ENCODE measurements at places on chromosomes 2 and 18. TPM values are rescaled to one million over a fixed set of nuclear protein-coding genes. Genes with fewer than 3 reads are reported as not detected.
A peak's percentile ranks its signal among the peaks of the same experiment; 100 is the strongest.

DNA sequence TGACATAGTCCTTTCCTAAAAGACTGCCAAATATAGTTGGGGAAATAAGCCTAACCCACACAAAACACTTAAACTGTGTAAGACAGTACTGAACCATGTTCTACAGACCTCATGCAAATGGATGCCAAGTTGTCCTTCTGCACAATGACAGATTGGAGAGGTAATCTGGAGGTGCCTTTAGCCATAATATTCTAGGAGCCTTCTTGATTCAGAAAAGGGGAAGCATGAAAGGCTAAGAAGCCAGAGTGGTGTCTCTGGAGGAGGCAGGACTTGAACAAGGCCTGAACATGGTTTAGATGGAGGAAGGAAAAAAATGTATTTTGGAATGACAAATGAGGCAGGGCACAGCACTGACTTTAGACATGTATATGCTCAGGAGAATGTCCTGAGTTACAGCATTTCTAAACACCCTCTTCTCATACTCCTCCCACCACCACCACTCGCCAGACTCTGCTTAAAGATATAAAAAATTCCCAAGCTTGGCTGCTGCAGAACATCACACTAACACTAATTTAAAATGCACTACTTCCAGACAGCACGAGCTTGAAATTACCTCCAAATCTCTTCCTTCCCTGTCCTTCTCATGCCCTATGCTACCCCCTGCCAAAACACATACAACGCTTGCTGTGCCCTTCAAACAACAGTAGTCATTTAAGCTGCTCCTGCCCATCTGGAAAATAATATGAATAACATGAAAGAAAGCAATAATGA is 110.4 kb downstream of the ANKRD44 start:
- no peak overlapping the region for H3K27ac ChIP-seq
- H3K36me3 ChIP-seq = no peaks in the 10 kb centered on the region
- H3K27me3 ChIP-seq = no peaks in the 10 kb centered on the region
- no peak for DNase-seq
- peaks cover 11% of the 10 kb centered on the region for H3K4me1 ChIP-seq

DNA sequence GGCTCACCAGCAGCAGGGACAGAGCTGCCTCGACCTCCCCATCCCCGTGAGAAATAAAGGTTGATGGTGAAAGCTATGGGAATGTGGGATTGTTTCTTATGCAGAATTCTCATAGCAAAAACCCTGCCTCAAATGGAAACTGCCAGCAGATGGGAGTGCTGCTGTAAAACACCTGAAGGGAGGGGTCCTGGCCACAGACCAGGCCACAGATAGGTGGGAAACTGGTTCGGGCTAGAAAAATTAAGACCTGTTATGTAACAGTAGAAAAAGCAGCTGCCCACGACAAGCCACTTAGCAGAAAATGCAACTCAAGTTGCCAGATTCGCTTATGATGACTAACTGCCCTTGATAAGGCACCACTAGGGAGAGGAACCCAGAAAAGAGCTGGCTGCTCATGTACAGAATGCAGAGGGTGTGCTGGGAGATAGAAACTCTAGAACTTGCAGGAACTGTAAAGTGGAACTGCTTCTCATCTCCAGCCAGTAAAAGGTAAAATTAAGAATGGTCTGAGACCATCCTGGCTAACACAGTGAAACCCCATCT is 114.5 kb upstream of the SALL3 start:
- DNase-seq = no peak
- no peaks in the 10 kb centered on the region for H3K36me3 ChIP-seq
- no peak overlapping the region for H3K27ac ChIP-seq
- H3K4me3 ChIP-seq = no peak overlapping the region

DNA sequence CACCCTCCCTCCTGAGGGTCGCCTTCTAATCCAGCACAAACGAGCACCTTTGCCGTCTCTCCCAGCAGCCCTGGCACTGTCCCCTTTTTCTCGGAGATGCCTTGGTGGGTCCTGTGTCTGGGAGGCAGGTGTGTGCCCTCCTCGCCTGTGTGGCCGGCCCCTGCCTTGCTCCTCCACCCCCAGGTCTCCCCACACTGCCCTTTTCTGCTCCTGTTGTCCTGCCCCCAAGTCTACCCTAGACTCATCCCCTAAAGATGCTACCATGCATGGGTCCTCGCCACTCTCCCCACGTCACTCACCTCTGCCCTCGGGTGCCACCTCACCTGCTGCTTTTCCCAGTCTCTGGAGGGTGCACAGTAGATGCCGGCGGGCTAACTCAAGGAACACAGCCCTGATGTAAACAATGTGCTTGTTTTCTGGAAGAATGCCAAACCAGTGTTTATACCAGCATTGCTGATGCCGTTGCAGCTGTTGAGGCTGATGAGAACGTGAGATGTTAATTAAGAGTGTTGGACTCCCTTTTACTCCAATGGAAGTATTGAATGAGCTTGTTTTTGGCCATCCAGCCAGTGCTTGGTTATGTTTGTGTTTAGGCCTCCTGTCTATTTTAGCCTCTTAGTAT is 223.1 kb downstream of the AGAP1 start:
- no peaks in the 10 kb centered on the region for H3K36me3 ChIP-seq
- no peak for DNase-seq
- no peaks in the 10 kb centered on the region for H3K4me1 ChIP-seq
- H3K27ac ChIP-seq = no peak overlapping the region

- H3K36me3 ChIP-seq = no peaks in the 10 kb centered on the region
- no peak overlapping the region for H3K4me3 ChIP-seq
- no peak for DNase-seq
- H3K27ac ChIP-seq = no peak overlapping the region
- peaks cover 4% of the 10 kb centered on the region for H3K4me1 ChIP-seq
These were observed 191.5 kb upstream of the ATP5MC3 start for GRCh38 chr2:175372704-175373701.

- no peaks in the 10 kb centered on the region for H3K4me1 ChIP-seq
- peaks cover 4% of the 10 kb centered on the region for H3K27me3 ChIP-seq
- no peak overlapping the region for H3K27ac ChIP-seq
- H3K36me3 ChIP-seq = no peaks in the 10 kb centered on the region
These were observed 178.6 kb downstream of the ZBTB7C start for GRCh38 chr18:48230467-48231113.

DNA sequence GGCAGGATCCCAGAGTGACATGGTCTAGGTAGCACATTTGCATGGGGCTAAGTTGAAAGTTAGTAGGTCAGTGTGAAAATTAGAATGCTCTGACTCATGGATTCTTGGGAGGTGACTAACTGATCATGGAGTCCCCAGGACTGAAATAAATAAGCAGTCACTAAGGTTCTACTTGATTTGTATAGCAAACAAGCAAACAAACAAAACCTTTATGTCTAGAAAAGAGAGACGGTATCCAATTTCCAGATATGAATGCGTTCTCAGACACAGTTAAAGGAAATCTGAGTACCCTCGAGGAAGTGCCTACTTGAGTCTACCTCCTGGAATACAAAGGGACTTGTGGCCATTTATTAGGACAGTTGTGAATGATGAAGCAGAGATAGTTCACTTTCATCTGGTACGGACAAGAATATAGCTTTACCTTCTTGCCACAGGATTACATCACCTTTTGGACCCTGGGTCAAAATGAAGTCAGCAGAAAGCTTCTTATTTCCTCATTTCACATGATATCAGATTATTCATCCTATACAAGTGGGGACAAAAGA is 54.3 kb upstream of the AGPS start:
- no peaks in the 10 kb centered on the region for H3K27me3 ChIP-seq
- DNase-seq = no peak
- peaks cover 7% of the 10 kb centered on the region for H3K4me1 ChIP-seq
- H3K4me3 ChIP-seq = no peak overlapping the region
- H3K36me3 ChIP-seq = peaks cover 6% of the 10 kb centered on the region

GRCh38 chr2:205768341-205768740 is 86.0 kb downstream of the NRP2 start:
- H3K27ac ChIP-seq = no peak overlapping the region
- H3K4me1 ChIP-seq = no peaks in the 10 kb centered on the region
- H3K4me3 ChIP-seq = no peak overlapping the region

DNA sequence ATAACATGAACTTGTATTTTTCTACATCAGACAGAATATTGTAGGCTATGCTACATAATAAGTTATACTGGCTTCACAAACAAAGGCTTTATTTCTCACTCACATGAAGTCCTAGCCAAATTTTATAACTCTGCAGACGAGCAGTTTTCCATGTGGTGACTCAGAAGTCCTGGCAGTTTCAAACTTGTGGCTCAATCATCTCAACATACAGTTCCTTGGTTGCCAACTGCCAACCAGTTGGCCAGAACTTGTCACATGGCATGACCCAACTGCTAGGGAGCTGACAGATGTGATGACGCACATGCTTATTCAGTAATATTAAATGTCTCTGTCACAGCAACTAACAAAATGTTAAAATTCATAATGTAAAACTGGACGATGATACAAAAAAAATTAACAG is 63.8 kb upstream of the ZC3H15 start:
- H3K4me1 ChIP-seq = peaks cover 13% of the 10 kb centered on the region
- peak; percentile 59 for DNase-seq
- peak overlapping the region; percentile 62 for H3K27ac ChIP-seq
- no peaks in the 10 kb centered on the region for H3K36me3 ChIP-seq
- no peaks in the 10 kb centered on the region for H3K27me3 ChIP-seq

Gene DLGAP1
- total RNA-seq = 0.22 TPM
